Activated naive CD8-positive, alpha-beta T cell treated with anti-CD3 and anti-CD28 coated beads for 36 hours (primary cell): ENCODE measurements at places on chromosomes 6 and 20. TPM values are rescaled to one million over a fixed set of nuclear protein-coding genes. Genes with fewer than 3 reads are reported as not detected.

Gene SLC22A7
- not detected for total RNA-seq

Gene LTB
- total RNA-seq = 273 TPM

- no peak for DNase-seq
Observed at GRCh38 chr6:42400061-42400760, 51.5 kb downstream of the TRERF1 start.

GRCh38 chr20:1207293-1207878 is 4.1 kb downstream of the C20orf202 start:
- no peak for DNase-seq

GRCh38 chr6:150857062-150857944 is 8.2 kb upstream of the MTHFD1L start:
- DNase-seq = no peak

- DNase-seq = no peak
Observed at GRCh38 chr20:63919130-63919529, 24.2 kb downstream of the DNAJC5 start.

DNA sequence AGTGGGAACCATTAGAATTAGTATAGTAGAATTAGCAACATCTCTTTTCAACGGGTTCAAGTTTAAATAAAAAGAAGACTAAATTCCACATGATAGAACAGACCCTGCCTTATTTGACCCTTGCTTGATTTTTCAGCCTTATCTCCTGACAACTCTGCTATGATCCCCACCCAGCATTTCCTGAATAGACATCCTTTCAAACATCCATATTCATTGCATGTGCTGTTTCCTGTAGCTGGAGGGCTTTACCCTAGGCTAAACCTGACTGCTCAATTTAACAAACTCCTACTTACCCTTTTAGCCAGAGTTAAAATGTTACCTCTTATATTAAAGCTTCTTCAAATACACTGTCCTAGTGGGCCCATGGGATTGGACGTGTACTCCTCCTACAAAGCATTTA is 594.8 kb upstream of the ARID1B start:
- no peak for DNase-seq
